Stimulated activated CD8-positive, alpha-beta memory T cell treated with anti-CD3 and anti-CD28 coated beads, Interleukin-7, amount 100 ng/mL, for 24 hours (primary cell): ENCODE measurements at places on chromosomes 7 and 10.

DNA sequence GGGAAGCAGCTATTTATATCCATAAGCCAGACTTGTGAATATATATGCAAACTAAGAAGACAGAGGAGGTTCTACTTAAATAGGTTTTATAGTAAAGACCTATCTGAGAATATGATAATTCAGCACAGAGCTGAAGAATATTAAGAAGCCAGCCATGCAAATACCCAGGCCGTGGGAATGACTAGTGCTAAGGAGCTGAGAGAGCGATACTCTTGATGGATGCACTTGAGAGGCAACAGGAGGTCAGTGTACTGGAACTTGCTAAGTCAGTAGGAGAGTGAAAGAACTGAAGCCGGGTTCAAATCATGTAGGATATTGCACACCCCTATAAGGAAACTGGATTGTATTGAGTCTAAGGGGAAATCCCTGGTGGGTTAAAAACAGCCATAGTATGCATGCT is 943.6 kb upstream of the MBL2 start:
- no peak for DNase-seq

- DNase-seq = no peak
Observed at GRCh38 chr7:54964136-54964535, 54.7 kb upstream of the EGFR start.

DNA sequence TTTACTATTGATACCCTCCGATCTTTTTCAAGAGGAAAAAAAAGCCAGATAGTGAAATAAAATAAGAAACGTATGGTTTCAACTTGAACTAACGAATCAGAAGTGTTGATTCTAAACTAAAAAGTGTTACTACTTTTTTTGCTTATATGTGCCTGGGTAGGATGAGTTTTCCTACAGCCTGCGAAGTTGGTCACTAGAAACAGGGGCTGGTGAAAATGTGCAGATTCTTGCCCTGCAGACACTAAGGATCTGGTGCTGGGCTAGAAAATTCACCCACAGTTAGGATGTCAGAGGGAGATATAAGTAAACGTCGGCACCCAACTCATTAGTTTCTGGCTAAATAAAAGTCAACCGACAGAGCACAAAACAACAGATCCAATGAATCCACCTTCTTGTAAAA is 298.7 kb upstream of the NFE2L3 start:
- no peak for DNase-seq

DNA sequence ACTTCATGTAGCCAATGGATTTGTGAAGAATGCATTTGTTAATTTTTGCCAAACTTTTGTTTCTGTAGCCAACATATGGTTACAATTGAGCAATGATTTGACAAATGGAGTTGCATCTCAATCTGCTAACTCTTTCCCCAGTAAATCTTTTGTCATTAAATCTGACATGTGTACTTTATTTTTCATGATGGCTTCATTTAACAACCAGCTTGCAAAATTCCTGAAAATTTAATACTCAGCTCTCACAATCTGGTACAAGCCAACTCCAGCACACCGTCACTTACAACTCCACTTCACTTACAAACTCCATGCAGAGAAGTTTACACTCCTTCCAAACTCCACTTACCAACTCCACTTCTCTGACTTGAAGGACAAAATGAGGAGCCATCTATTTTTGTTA is 26.5 kb upstream of the HIBADH start:
- DNase-seq = no peak

- DNase-seq = no peak
Observed at GRCh38 chr10:106226142-106226541, 938.4 kb downstream of the SORCS1 start.

GRCh38 chr7:67788669-67789068 is 792.0 kb downstream of the TYW1 start:
- DNase-seq = no peak

DNA sequence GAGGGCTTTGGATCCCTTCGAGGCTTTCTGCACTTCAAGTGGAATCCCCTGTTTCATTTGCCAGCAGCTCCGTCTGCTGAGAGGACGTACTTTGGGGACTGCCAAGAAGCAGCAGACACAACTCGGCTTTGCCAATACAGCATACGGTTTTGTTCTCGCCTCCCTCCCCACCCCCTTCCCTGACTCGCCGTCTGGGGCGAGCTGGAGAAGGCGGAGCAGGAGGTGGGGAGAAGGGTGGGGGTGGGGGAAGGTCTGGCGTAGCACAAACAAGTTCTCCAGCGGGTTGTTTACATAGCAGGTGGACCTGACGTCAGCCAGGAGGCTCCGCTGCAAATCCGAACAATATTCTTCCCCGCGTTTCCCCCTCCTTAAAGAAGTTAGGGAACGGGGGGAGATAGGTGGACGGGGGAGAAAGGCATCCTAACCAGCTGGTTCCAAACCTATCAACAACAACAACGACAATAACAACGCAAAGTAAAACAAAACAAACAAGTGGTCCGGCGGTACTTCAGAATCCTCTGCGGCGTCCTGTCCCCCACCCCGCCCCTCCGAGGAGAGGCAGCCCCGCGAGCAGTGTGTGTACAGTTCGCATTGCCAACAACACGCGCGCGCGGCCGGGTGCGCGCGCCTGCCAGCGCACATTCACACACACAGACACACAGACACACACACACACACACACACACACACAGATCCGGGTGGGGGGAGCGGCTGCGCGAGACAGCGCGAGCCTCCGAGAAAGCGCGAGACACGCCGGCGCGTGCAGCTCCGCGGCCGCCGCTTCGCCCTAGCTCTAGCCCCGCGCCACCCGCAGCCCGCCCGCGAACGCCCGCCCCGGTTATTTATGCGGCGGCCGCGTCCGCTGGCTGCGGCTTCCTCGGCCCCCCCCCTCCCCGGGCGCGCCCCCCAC is 167.0 kb upstream of the PPP1R3A start:
- no peak for DNase-seq

DNA sequence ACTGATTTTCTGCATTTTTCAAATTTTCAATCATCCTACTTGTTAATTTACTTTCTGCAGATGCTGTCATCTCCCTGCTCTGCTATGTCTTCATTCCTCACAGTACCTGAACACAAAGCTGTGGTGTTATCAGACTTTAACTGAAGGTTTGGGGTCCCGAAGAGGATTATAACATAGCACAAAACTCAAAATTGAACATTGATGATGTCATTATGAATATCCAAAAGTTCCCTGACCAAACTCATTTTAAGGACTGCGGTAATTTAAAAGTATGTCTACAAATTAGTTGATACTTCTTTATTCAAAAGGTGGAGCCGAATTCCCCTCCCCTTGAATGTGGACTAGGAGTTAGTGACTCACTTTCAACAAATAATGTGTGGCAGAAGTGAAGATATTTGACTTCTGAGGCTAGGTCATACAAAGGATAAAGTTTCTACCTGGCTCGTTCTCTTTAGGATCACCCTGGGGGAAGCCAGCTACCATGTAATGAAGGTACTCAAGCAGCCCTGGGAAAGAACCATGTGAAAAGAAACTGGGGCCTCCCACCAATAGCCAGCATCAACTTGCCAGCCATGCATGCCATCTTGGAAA is 6.4 kb upstream of the ENTPD7 start:
- DNase-seq = no peak

GRCh38 chr10:100216006-100216405 is 13.4 kb downstream of the CHUK start:
- DNase-seq = no peak

DNA sequence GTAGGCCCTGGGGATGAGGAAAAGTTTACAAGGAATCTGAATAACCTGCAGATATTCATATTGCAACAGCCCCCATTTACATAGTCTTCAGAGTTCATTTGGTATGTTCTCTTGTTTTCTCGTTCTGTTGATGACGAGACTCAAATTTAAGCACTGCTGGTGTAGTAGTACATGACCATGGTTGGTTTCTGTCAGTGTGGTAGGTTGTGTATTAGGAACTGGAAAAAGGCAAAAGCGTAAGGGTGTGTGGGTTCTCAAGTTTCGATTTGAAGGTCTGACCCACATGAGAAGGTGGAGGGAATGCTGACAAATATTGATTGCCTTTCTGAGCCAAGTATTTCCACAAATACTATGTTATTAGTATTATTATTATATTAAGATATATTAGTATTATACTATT is 151.7 kb downstream of the AUTS2 start:
- no peak for DNase-seq

- no peak for DNase-seq
Observed at GRCh38 chr7:3010161-3010560, 33.5 kb downstream of the CARD11 start.

GRCh38 chr7:91569728-91570457 is 305.7 kb downstream of the FZD1 start:
- no peak for DNase-seq

GRCh38 chr10:49299816-49300139 is 808 bp downstream of the C10orf71 start:
- no peak for DNase-seq

- no peak for DNase-seq
Observed at GRCh38 chr10:90075995-90076394, 374.6 kb downstream of the KIF20B start.

DNA sequence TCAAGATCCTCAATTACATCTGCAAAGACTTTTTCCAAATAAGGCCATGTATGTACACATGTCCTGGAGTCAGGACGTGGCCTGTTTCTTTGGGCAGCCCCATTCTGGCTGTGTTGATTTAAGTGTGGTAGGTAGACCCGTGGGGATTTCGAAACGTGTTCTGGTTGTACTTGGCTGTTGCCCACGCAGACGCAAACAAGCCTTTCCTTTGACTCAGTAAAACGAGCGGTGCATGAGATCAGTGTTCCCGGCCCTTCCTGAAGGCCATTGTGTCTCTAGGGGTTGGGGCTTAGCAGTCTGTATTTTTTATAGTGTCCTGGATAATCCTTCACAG is 64.8 kb upstream of the DNAJB6 start:
- no peak for DNase-seq

DNA sequence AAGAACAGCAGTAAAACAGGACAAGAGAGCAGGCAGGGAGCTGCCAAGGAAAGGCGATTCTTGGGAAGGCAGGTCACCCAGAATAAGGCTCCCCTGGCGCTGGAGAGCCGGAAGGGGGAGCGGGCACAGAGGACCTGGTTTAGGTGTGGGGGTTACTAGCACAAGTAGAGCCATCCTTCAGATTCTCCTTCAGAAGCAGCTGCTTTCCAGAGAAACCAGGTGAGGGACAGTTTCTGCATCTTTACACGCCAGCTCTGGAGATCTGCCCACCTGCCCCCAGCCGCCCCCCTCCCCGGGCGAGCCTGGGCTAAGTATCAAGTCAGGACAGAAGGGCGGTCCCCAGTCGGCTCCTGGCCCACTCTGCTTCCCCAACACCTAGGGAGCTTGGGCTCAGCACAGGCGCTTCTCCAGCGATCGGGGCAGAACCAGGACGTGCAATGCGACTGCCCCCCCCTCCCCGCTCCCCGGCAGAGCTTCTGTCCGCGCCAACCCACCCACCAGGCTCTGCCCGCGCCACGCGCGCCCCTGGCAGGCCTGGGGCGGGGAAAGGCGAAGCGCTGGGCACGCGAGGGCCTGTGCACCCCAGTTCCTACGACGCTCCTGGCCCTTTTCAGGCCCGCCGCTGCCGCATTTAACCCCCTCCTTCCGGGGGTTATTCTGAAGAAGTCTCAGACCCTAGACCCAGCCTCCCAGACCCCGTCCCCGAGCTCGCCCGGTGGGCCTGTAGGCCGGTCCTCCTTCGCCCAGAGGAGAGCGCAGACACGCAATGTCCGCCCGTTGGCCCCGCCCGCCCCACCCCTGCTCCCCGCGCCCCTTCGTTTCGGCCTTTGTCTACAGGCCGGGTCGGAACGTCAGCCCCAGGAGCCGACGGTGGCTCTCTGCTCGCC is 4.4 kb upstream of the EN2 start:
- DNase-seq = no peak
